Chondrocyte (in vitro differentiated cells): ENCODE measurements at places on chromosomes 6 and 20. TPM values are rescaled to one million over a fixed set of nuclear protein-coding genes. Genes with fewer than 3 reads are reported as not detected.

Gene GABRR1
- total RNA-seq, result not detected in 3 replicates

- peaks cover 46% of the 10 kb centered on the region for H3K4me1 ChIP-seq
- peaks cover 5% of the 10 kb centered on the region for H3K27me3 ChIP-seq
- no peaks in the 10 kb centered on the region for H3K36me3 ChIP-seq
Observed at GRCh38 chr6:119481976-119482375, 132.4 kb upstream of the MAN1A1 start.

GRCh38 chr6:166415833-166416347, 33.1 kb upstream of the MPC1 start:
- DNase-seq, result no peak
- H3K4me3 ChIP-seq, result no peak overlapping the region
- no peaks in the 10 kb centered on the region for H3K27me3 ChIP-seq
- peak overlapping the region; percentile 32 for H3K27ac ChIP-seq
- H3K4me1 ChIP-seq, result peaks cover 6% of the 10 kb centered on the region

- no peak overlapping the region for H3K27ac ChIP-seq
- H3K4me1 ChIP-seq, result peaks cover 24% of the 10 kb centered on the region
- no peaks in the 10 kb centered on the region for H3K27me3 ChIP-seq
- H3K4me3 ChIP-seq, result no peak overlapping the region
- DNase-seq, result peak; percentile 37
Observed at GRCh38 chr20:57062696-57063270, 203.7 kb downstream of the BMP7 start.

DNA sequence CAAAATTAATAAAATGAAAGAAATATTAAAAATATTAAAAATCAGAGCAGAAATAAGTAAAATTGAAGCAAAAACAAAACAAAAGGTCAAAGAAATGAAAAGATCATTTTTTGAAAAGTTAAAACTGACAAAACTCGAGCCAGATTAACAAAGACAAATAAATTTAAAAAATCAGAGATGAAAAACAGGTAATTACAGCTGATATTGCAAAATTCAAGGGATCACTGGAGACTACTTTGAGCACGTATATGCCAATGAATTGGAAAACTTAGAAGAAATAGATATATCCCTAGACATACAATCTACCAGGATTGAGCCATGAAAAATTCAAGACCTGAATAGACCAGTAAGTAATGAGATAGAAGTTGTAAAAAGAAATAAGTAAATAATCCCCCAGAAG, 446.2 kb upstream of the EYS start:
- H3K36me3 ChIP-seq, result no peaks in the 10 kb centered on the region
- H3K4me3 ChIP-seq, result no peak overlapping the region
- H3K4me1 ChIP-seq, result no peaks in the 10 kb centered on the region

DNA sequence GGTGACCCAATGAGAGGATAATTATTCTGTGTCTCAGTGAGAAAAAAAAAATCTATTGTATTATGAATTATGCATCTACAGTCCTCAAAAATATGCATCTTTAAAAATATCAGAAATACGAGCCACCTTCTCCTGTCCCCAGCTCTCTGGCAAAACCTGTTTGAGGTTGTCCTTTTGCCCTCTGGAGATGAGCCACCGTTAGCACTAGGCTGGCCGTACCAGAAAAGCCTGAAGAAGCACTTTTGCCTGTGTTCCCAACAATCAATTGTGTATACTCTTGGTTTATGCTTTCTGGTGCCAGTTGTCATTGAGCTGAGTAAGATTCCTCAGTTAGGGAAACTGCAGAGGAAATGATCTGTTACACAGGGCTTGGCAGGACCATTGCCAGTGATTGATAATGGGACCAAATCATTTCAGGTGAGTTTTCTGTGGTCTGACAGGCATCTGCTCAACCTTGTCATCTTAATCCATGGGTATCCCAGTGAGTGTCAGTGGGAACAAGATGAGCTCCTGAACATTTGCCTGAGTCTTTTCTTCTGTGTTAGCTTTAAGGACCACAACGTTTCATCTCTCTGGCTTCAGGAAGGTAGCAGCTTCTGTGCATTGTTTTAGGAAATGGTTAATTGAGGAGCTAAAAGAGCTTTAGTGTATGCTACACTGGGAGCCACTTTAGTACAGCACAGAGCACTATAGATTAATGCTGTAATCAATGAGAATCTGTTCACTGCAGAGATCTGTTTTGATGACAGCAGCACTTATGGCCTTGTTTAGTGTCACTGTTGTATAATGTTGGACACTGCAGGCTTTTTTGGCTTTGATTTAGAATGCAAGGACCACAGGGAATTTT, 330.1 kb downstream of the RIMS1 start:
- H3K27ac ChIP-seq, result no peak overlapping the region
- H3K27me3 ChIP-seq, result no peaks in the 10 kb centered on the region
- H3K4me3 ChIP-seq, result no peak overlapping the region
- no peaks in the 10 kb centered on the region for H3K36me3 ChIP-seq
- no peak for DNase-seq

GRCh38 chr6:38117281-38117680, 297.8 kb downstream of the ZFAND3 start:
- H3K4me1 ChIP-seq, result peaks cover 34% of the 10 kb centered on the region
- peak overlapping the region; percentile 13 for H3K27ac ChIP-seq
- H3K27me3 ChIP-seq, result no peaks in the 10 kb centered on the region
- DNase-seq, result no peak
- no peak overlapping the region for H3K4me3 ChIP-seq

GRCh38 chr6:146851837-146852236, 253.1 kb downstream of the ADGB start:
- H3K27me3 ChIP-seq, result no peaks in the 10 kb centered on the region
- no peak overlapping the region for H3K4me3 ChIP-seq
- peaks cover 32% of the 10 kb centered on the region for H3K4me1 ChIP-seq
- no peaks in the 10 kb centered on the region for H3K36me3 ChIP-seq
- H3K27ac ChIP-seq, result no peak overlapping the region
- no peak for DNase-seq

Gene OOEP
- not detected in 3 replicates for total RNA-seq

GRCh38 chr6:39114388-39114703, 640 bp downstream of the SAYSD1 start:
- DNase-seq, result no peak
- H3K36me3 ChIP-seq, result peaks cover 3% of the 10 kb centered on the region
- H3K4me3 ChIP-seq, result peak overlapping the region; percentile 84
- H3K27me3 ChIP-seq, result peaks cover 3% of the 10 kb centered on the region

Gene GJA10
- total RNA-seq, result not detected in 3 replicates

Gene SLC26A8
- total RNA-seq, result 0.15 TPM in 1 of 3 replicates, not detected in the others

Gene ACTL10
- 0.60 to 2.5 TPM (median 2.3 TPM) in 3 replicates for total RNA-seq

GRCh38 chr20:62232770-62233645, 5.3 kb upstream of the OSBPL2 start:
- H3K27me3 ChIP-seq, result no peaks in the 10 kb centered on the region
- no peaks in the 10 kb centered on the region for H3K36me3 ChIP-seq
- no peak for DNase-seq
- no peak overlapping the region for H3K27ac ChIP-seq

DNA sequence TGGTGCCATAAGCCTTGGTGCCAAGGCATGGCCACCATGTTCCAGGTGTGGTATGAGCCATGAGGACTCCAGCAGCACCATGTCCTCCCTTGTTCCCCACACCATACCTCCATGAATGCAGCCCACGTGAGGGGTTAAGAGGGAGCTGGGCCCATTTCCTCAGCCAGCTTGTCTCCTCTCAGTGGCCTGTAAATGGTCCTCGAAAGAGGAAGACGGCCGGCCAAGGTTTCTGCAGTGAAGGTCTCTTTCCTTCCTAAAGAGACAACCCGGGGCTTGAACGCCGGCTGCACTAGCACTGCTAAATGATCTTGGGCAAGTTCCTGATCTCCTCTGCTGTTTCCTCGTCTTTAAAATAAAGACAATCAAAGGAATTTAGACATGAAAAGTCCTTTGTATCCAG, 154.0 kb downstream of the BMP7 start:
- no peak overlapping the region for H3K4me3 ChIP-seq
- H3K27me3 ChIP-seq, result peaks cover 30% of the 10 kb centered on the region
- H3K4me1 ChIP-seq, result no peaks in the 10 kb centered on the region
- H3K27ac ChIP-seq, result no peak overlapping the region
- peaks cover 3% of the 10 kb centered on the region for H3K36me3 ChIP-seq
- DNase-seq, result no peak

DNA sequence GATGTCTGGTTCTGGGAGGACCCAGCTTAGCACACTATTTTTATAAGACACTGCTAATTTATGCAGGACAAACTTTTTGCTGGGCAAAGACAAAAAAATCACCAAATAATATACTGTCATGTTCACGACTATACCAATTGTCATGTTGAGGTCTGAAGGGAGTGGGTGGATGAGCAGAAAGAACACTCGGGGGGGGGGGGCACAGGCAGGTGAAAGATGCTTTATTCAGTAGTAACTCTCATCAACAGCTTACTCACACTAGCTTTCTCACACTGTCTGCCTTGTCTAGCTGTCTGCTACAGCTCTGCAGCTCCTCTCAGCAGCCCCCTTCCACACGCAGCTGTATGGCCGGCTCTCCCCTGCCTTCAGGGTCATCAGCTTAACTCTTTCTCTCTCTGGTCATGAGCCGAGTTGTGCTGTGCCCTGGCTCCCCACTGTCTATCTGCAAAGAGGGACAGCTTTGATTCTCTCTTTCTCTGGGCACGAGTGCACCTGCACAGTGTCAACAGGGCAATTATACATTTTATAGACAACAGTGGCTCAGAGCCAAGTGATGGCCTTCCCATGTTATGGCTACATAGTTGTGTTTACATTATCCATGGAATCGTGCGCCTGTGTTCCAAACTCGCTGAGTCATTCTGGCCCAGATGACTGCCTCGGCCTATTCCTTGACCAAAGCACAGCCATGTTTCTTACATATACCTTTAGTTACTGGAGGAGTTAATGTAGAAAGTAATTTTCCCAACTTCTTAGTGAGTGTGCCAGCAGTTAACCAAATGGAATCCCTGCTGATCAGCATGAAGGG, 187.7 kb upstream of the PRSS16 start:
- no peaks in the 10 kb centered on the region for H3K4me1 ChIP-seq
- no peak overlapping the region for H3K4me3 ChIP-seq
- no peaks in the 10 kb centered on the region for H3K36me3 ChIP-seq
- DNase-seq, result no peak

DNA sequence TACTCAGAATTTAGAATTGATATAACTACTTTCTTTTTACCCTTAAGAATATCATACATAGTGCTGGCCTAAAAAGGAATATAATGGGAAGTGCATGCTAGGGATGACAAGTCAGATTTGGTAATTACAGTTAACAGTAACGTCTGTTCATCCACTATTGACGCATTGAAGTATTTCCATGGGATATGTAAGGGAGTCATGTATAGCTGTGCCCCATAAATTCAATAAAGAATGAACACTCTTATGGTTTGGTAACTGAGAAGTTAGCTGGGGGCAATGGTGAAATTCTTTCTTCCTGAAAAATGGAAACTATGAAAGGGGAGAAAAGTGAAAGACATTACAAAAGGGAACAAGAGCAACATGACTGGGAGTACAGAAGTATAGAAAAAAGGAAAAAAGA, 2.6 kb upstream of the COL19A1 start:
- peaks cover 38% of the 10 kb centered on the region for H3K4me1 ChIP-seq
- H3K27me3 ChIP-seq, result no peaks in the 10 kb centered on the region
- H3K27ac ChIP-seq, result peak overlapping the region; percentile 39
- no peak for DNase-seq

- DNase-seq, result no peak
- H3K4me3 ChIP-seq, result no peak overlapping the region
- no peak overlapping the region for H3K27ac ChIP-seq
- peaks cover 49% of the 10 kb centered on the region for H3K27me3 ChIP-seq
- H3K36me3 ChIP-seq, result no peaks in the 10 kb centered on the region
- no peaks in the 10 kb centered on the region for H3K4me1 ChIP-seq
Observed at GRCh38 chr20:54680872-54681619, 205.7 kb downstream of the DOK5 start.

Gene CD83
- 0.63 to 1.0 TPM (median 0.95 TPM) in 3 replicates for total RNA-seq

GRCh38 chr6:43464337-43464736, 9.0 kb upstream of the DLK2 start:
- H3K27me3 ChIP-seq, result peaks cover 28% of the 10 kb centered on the region
- no peak overlapping the region for H3K27ac ChIP-seq
- H3K36me3 ChIP-seq, result no peaks in the 10 kb centered on the region
- no peak for DNase-seq
- no peak overlapping the region for H3K4me3 ChIP-seq
- H3K4me1 ChIP-seq, result no peaks in the 10 kb centered on the region

- no peaks in the 10 kb centered on the region for H3K36me3 ChIP-seq
- DNase-seq, result no peak
- H3K27ac ChIP-seq, result peak overlapping the region; percentile 99
Observed at GRCh38 chr6:111590209-111590980, 15.3 kb downstream of the TRAF3IP2 start.

DNA sequence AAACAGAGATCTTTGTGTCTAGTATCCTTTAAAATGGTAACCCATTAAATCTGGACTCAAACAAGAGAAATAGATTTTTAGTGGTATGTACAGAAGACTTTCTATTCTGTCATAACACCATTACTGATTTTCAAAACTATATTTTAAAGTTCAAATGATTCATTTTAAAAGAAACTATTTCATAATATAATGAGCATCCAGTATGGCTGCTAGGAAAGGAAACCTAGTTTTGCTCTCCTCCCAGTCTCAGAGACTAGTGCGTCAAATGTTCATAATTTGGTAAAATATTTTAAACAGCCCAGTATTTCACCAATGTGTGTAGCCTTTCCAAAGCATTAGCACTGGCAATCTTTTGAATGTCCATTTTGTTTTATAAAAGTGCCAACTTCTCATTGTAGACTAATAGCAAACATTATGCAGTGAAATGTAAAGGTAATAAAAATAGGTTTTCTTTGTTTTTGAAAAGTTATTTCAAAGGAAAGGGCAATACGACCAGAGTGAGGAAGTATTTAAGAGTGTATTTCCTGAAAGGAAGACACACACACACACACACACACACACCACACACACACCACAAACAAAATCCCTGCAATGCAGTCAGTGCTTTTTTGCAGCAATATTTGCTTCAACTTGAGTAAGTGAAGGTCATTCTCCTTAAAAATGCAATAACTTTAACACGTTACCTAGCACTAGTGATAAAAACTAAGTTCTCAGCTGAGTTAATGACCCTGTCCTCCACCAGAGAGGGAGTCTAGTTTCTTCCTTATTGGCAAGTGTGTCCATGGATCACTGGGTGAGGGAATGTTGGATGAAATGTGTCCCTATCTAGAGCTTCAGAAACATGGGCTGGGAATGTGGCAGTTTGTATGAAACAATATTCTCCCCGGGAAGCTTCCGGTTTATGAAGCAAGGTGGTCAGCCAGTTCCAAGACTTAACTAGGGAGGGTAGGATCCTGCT, 4.6 kb downstream of the PPP1R3G start:
- no peak overlapping the region for H3K27ac ChIP-seq
- H3K4me1 ChIP-seq, result peaks cover 13% of the 10 kb centered on the region
- no peaks in the 10 kb centered on the region for H3K27me3 ChIP-seq
- peaks cover 2% of the 10 kb centered on the region for H3K36me3 ChIP-seq

DNA sequence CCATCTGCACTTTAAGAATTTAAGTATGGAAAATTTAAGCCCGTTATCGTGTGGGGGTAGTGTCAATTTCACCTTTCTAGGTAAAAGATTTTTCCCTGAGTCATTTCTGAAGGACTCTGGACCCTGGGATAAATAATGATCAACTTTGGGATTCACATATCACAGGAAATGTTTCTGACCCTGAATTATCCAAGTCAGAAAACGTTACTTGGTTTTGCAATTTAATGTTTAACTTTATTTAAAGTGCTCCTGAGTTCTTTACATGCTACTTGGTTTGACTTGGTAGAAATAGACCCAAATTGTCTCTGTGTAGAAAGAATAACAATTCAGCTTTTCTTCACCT, 1.5 kb upstream of the SLC17A3 start:
- no peak overlapping the region for H3K4me3 ChIP-seq
- H3K4me1 ChIP-seq, result no peaks in the 10 kb centered on the region
- no peaks in the 10 kb centered on the region for H3K36me3 ChIP-seq
- no peak overlapping the region for H3K27ac ChIP-seq
- peaks cover 16% of the 10 kb centered on the region for H3K27me3 ChIP-seq

- H3K36me3 ChIP-seq, result peaks cover 14% of the 10 kb centered on the region
- H3K4me3 ChIP-seq, result no peak overlapping the region
- H3K27me3 ChIP-seq, result no peaks in the 10 kb centered on the region
- no peak for DNase-seq
- H3K27ac ChIP-seq, result peak overlapping the region; percentile 36
- peaks cover 40% of the 10 kb centered on the region for H3K4me1 ChIP-seq
Observed at GRCh38 chr6:169185692-169186485, 67.8 kb downstream of the THBS2 start.

Gene DNAAF9
- total RNA-seq, result 14.8 to 17.8 TPM (median 16.8 TPM) in 3 replicates
